ENCODE measurements at places on chromosomes 7 and 10.

- DNase-seq, result no peak
Measured at GRCh38 chr10:51619365-51619764, 80.0 kb downstream of the CSTF2T start.

- no peak for DNase-seq
Measured at GRCh38 chr7:141397236-141398163, 153.7 kb upstream of the AGK start.

DNA sequence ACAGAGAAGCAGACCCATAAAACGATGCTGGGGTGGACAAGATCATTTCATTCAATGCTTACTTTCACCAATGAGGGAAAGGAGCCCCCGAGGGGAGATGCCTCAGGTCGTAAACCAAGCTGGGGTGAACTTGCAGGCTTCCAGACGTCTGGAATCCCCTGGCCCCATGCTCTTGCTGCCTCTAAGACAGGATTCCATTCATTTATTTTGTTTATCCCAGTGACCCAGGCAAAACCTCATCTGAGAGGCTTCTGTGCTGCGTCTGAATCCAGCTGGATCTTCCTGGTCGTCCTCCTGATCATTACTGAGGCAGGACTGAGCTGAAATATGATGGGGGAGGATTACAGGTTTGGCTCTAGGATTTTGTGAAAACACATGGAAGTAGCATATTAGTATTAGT lies 182.9 kb downstream of the MYOF start:
- DNase-seq, result no peak

DNA sequence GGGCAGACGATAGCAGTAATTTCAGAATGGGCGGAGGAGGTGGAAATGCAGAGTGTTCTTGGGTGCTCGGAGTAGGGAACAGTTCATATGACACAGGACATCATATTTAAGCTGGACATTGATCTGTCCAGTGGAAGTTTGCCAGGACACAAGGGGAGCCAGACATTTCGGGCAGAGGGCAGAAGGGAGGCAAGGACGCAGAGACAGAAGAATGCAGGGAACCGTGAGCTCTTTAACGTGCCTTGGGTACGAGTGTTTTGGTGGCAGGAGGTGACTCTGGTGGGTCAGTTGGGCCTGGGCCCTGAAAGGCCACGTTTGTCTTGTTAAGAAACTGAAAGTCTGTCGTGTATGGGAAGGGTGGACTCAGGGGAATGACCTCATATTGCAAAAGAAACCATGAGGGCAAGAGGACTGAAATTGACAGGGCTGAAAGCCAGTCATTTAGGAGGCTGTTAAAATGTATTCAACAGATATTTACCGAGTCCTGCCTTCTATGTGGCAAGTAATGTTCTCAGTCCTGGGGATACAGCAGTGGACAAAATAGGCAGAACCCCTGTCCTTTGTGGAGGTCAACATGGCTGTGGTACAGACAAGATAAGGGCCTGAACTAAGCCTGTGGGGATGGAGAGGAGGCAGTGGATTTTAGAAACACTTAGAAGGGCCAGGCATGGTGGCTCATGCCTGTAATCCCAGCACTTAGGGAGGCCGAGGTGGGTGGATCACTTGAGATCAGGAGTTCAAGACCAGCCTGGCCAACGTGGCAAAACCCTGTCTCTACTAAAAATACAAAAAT lies 2.2 kb downstream of the OPTN start:
- no peak for DNase-seq

- no peak for DNase-seq
Measured at GRCh38 chr10:33799281-33799943, 464.9 kb upstream of the NRP1 start.

Data from NB4 (cell line).